ENCODE measurements at places on chromosomes 3 and 15. TPM values are rescaled to one million over a fixed set of nuclear protein-coding genes. Genes with fewer than 3 reads are reported as not detected.

FGF7 gene
- not detected for total RNA-seq

ISG20 gene
- 118 TPM for total RNA-seq

SCN11A gene
- 0.21 TPM for total RNA-seq

TRH gene
- total RNA-seq = not detected

NEK11 gene
- total RNA-seq = 1.6 TPM

CCR1 gene
- total RNA-seq = 0.19 TPM

All from activated naive CD4-positive, alpha-beta T cell treated with anti-CD3 and anti-CD28 coated beads, Interleukin-2, amount 50 U/mL, for 72 hours (primary cell).